T-helper 1 cell treated with Interleukin-12 subunit alpha and Interleukin-12 subunit beta and Interleukin-4 antibody, amounts not matched to agents 30 ng/mL and 1 ng/mL, for 36 hours (primary cell): ENCODE measurements at places on chromosomes 1 and 21. TPM values are rescaled to one million over a fixed set of nuclear protein-coding genes. Genes with fewer than 3 reads are reported as not detected.

GBP7 gene
- total RNA-seq: not detected in 2 replicates

GORAB gene
- total RNA-seq: 13.8 and 16.1 TPM in 2 replicates

PKP1 gene
- total RNA-seq: not detected in 2 replicates

CD1C gene
- total RNA-seq: 0.24 and 0.25 TPM in 2 replicates

SELL gene
- 330 and 338 TPM in 2 replicates for total RNA-seq

FAM110D gene
- not detected in 2 replicates for total RNA-seq

PPM1J gene
- total RNA-seq: 0.10 TPM in 1 of 2 replicates, not detected in the other

ENTREP3 gene
- total RNA-seq: 18.3 and 20.5 TPM in 2 replicates

TMPRSS2 gene
- 0.07 TPM in 1 of 2 replicates, not detected in the other for total RNA-seq

TDRD10 gene
- not detected in 2 replicates for total RNA-seq

DCDC2B gene
- 0.22 TPM in 1 of 2 replicates, not detected in the other for total RNA-seq

RUNX3 gene
- 179 and 186 TPM in 2 replicates for total RNA-seq

ERG gene
- total RNA-seq: not detected in 2 replicates

TPTE gene
- not detected in 2 replicates for total RNA-seq

FHAD1 gene
- not detected in 2 replicates for total RNA-seq

ALPL gene
- total RNA-seq: not detected in 2 replicates
